ENCODE measurements at places on chromosomes 6 and 20. TPM values are rescaled to one million over a fixed set of nuclear protein-coding genes. Genes with fewer than 3 reads are reported as not detected.

DNA sequence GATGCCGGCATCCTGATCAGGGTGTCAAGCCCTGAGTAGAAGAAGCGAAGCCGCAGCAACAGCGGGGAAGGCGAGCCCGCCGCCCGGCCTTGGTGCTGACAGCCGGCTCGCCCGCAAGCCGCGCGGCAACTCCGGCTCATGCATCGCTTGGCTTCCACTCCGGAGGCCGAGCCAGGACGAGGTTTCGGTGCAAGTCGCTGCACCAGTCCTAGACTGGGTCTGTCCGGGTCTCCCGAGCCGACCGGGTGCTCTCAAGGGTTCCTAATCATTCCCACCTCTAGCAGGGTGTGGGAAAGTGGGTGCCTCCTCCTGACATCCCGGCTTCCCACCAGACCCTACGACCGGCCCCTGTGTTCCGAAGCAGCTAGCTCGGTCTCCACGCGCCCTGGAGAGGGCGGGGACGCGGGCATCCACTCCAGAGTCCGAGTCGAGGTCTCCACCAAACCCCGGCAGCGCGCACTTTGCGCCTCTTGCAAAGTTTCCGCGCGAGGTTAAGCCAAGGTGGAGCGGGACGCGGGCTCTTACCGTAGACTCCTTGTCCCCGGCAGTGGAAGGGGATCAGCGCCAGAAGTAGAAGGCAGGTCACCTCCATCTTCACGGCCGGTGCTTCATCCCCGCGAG lies 1.4 kb downstream of the MDGA1 start:
- no peak for DNase-seq
- H3K27me3 ChIP-seq, result peaks cover 19% of the 10 kb centered on the region
- H3K27ac ChIP-seq, result no peak overlapping the region
- H3K36me3 ChIP-seq, result no peaks in the 10 kb centered on the region
- H3K4me1 ChIP-seq, result peaks cover 11% of the 10 kb centered on the region

DNA sequence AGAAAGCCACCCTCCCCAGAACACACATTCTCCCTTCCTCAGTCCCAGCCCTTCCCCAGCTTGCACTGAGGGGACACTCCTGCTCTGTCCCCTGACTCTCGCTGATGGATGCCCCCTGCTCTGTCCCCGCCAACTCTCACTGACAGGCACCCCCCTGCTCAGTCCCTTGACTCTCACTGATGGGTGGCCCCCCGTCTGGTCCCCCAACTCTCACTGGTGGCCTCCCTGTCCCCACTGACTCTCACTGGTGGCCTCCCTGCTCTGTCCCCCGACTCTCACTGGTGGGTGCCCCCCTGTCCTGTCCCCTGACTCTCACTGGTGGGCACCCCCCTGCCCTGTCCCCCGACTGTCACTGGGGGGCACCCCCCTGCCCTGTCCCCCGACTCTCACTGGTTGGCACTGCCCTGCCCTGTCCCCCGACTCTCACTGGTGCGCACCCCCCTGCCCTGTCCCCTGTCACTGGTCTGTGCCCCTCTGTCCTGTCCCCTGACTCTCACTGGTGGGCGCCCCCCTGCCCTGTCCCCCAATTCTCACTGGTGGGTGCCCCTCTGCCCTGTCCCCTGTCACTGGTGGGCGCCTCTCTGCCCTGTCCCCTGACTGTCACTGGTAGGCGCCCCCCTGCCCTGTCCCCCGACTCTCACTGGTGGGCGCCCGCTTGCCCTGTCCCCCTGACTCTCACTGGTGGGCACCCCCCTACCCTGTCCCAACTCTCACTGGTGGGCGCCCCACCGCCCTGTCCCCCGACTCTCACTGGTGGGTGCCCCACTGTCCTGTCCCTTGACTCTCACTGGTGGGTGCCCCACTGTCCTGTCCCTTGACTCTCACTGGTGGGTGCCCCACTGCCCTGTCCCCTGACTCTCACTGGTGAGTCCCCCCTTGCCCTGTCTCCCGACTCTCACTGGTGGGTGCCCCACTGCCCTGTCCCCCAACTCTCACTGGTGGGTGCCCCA lies 60.9 kb downstream of the GINS1 start:
- no peak overlapping the region for H3K4me3 ChIP-seq
- no peak for DNase-seq
- H3K4me1 ChIP-seq, result no peaks in the 10 kb centered on the region
- peaks cover 44% of the 10 kb centered on the region for H3K36me3 ChIP-seq
- H3K27ac ChIP-seq, result no peak overlapping the region

- no peaks in the 10 kb centered on the region for H3K4me1 ChIP-seq
- H3K4me3 ChIP-seq, result no peak overlapping the region
- H3K36me3 ChIP-seq, result no peaks in the 10 kb centered on the region
- no peak for DNase-seq
These were observed 38.7 kb downstream of the RGS17 start for GRCh38 chr6:153092082-153093013.

DNA sequence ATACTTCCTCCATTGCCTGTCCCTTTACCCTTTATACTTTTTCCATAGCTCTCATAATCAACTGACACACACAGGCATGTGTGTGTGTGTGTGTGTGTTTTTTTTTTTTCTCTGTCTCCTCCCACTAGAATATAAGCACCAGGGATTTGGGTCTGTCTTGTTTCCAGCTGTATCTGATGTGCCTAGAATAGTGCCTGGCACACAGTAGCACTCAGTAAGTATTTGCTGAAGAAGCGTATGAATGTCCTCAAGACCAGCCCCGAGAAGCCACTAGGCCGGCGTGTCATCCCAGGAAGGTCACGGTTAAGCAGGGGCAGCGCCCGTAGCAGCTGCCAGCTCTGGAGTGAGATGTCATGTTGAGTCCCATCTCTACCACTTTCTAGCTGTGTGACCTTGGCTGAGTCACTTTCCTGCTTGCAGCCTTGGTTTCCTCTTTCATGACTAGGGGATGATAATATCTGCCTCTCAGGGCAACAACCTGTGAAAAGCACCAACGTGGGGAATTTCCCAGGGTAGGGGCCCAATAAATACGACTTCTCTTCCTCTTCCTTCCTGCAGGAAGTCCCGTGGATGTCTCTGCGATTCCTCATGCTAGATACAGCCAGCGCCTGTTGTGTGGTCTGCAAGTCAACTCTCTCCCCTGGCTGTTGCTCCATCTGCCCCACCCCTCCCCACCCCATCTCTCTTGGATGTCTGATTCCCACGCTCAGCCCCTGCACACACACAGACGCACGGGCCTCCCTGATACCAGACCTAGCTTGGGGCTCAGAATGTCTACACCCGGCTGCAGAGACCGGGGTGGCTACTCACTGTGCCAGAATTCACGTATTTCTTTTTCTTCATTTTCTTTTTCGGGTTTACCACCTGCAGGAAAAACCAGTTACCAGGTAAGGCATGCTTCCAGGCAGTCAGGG lies 58.1 kb downstream of the RAB44 start:
- H3K4me1 ChIP-seq, result peaks cover 5% of the 10 kb centered on the region
- no peak for DNase-seq
- no peaks in the 10 kb centered on the region for H3K27me3 ChIP-seq
- H3K4me3 ChIP-seq, result no peak overlapping the region
- no peak overlapping the region for H3K27ac ChIP-seq

DNA sequence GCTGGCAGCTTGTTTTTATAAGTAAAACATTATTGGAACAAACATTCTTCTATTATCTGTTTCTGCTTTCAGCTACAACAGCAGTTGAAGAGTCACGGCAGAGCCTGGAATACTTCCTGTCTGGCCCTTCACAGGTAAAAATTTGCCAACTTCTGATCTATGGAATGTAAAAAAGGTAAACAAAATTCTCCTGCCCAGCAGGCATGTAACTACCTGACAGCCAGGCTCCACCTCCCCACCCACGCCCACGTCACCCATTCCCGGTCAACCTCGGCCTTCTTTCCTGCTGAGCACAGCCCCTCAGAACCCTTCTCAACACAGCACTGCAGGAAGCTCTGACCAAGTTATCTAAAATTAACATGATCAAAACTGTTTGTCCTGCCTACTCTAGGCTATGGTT lies 166.0 kb downstream of the DLL1 start:
- no peaks in the 10 kb centered on the region for H3K36me3 ChIP-seq
- no peak overlapping the region for H3K27ac ChIP-seq
- DNase-seq, result peak; percentile 36
- no peak overlapping the region for H3K4me3 ChIP-seq

DNA sequence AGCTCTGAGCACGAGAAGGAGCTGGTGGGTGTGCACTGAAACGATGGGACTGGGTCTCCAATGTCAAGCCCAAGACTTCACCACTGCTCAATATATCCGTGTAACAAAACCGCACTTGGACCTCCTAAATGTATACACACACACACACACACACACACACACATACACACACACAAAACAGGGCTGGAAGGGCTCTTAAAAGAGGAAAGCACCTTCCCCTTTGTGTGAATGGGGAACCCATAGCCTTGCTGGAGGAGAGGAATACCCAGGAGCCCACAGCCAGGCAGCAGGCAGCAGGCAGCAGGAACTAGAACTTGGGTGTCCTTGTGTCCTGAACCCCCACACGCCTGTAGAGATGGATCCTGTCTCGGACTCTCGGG lies 29.8 kb downstream of the TGM2 start:
- H3K27ac ChIP-seq, result no peak overlapping the region
- DNase-seq, result no peak
- peaks cover 2% of the 10 kb centered on the region for H3K36me3 ChIP-seq
- H3K4me1 ChIP-seq, result peaks cover 11% of the 10 kb centered on the region
- no peaks in the 10 kb centered on the region for H3K27me3 ChIP-seq
- H3K4me3 ChIP-seq, result no peak overlapping the region

- H3K27ac ChIP-seq, result no peak overlapping the region
- H3K27me3 ChIP-seq, result no peaks in the 10 kb centered on the region
- no peak overlapping the region for H3K4me3 ChIP-seq
- no peaks in the 10 kb centered on the region for H3K36me3 ChIP-seq
These were observed 753.4 kb upstream of the ADGRB3 start for GRCh38 chr6:67881706-67882065.

GRCh38 chr20:35891375-35891774 lies 62.9 kb downstream of the SCAND1 start:
- no peaks in the 10 kb centered on the region for H3K36me3 ChIP-seq
- H3K27ac ChIP-seq, result no peak overlapping the region
- H3K27me3 ChIP-seq, result no peaks in the 10 kb centered on the region
- H3K4me1 ChIP-seq, result no peaks in the 10 kb centered on the region

GRCh38 chr6:41503827-41504465 lies 42.2 kb upstream of the FOXP4 start:
- no peaks in the 10 kb centered on the region for H3K4me1 ChIP-seq
- DNase-seq, result peak; percentile 83
- peaks cover 7% of the 10 kb centered on the region for H3K27me3 ChIP-seq
- no peak overlapping the region for H3K4me3 ChIP-seq
- no peaks in the 10 kb centered on the region for H3K36me3 ChIP-seq
- H3K27ac ChIP-seq, result peak overlapping the region; percentile 16

DNA sequence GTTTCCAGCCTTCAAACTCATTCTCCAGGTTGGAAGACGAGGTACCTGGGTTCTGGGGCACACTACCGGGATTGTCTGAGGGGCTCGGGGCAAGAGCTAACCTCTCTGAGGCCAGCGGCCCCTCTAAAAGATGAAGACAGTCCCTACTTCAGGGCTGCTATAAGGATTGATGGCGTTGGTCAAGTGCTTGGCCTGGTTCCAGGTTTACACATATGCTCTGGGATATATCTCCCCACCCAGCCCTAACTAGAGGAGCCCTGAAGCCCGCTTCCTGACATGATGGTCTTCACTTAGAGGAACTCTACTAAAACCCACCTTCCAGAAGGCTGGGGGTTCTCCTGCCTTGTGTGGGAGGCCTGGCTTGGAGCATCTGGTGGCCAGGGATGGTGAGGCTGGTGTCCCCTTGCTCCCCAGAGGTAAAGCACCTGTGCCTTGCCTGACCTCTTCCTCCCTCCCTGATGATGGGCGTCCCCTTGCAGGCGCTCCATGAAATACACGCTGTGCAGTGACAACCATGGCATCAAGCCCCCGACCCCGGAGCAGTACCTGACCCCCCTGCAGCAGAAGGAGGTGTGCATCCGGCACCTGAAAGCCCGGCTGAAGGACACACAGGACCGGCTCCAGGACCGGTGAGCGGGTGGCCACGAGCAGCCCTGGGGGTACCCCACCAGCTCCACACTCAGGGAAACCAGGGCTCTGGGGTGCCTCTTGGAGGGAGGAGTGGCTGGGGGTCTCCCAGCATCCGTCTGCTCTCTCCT lies 28.7 kb downstream of the SDCBP2 start:
- H3K27ac ChIP-seq, result no peak overlapping the region
- no peaks in the 10 kb centered on the region for H3K27me3 ChIP-seq
- no peaks in the 10 kb centered on the region for H3K4me1 ChIP-seq
- no peaks in the 10 kb centered on the region for H3K36me3 ChIP-seq
- DNase-seq, result no peak

DNA sequence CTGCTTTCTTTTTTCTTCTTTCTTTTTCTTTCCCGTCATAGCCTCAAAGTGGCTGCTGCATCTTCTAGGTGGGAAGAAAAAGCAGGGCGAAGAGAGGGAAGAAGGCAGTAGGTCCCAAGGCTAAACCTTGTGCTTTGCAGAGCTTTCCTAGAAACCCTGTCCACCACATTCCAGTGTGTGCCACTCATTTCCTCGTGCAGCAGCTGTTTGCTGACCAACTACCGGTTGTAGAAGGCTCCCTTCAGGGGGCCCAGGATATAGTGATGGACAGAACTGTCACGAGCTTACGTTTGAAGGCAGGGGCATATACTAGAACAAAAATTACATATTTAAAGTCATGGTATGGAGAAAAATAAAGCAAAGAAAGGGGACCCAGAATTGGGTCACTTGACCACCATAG lies 103.0 kb downstream of the SASH1 start:
- DNase-seq, result no peak
- no peaks in the 10 kb centered on the region for H3K36me3 ChIP-seq
- H3K4me1 ChIP-seq, result peaks cover 5% of the 10 kb centered on the region

DNA sequence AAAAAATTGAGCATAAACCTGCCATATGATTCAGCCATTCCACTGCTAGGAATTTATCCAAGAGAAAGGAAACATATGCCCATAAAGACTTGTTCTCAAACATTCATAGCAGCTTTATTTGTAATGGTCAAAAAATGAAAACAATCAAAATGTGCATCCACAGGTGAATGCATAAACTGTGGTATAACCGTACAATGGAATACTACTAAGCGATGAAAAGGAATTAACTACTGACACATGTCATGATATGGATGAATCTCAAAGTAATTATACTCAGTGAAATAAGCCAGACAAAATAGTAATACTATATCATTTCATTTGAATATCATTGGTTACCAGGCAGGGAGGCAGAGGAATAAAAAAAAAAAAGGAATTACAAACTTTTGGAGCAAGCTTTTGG lies 25.8 kb upstream of the BRPF3 start:
- H3K4me3 ChIP-seq, result no peak overlapping the region
- DNase-seq, result no peak
- no peaks in the 10 kb centered on the region for H3K36me3 ChIP-seq
- no peak overlapping the region for H3K27ac ChIP-seq

- no peak overlapping the region for H3K27ac ChIP-seq
- DNase-seq, result no peak
- H3K4me3 ChIP-seq, result no peak overlapping the region
These were observed 230.2 kb downstream of the CDH4 start for GRCh38 chr20:61482056-61482887.

Gene GPLD1
- 0.94 TPM for total RNA-seq

Gene SPATA25
- 6.7 TPM for total RNA-seq

Gene GABRR1
- not detected for total RNA-seq

Gene CD24
- 2,350 TPM for total RNA-seq

Gene ULBP3
- total RNA-seq, result 5.0 TPM

Gene HLA-A
- 695 TPM for total RNA-seq

Gene GPX6
- total RNA-seq, result not detected

Gene GINS1
- total RNA-seq, result 2.4 TPM

Gene SERINC1
- 214 TPM for total RNA-seq

All from kidney (tissue), 22 donors.